ENCODE measurements at places on chromosomes 13 and 19. TPM values are rescaled to one million over a fixed set of nuclear protein-coding genes. Genes with fewer than 3 reads are reported as not detected.

DNA sequence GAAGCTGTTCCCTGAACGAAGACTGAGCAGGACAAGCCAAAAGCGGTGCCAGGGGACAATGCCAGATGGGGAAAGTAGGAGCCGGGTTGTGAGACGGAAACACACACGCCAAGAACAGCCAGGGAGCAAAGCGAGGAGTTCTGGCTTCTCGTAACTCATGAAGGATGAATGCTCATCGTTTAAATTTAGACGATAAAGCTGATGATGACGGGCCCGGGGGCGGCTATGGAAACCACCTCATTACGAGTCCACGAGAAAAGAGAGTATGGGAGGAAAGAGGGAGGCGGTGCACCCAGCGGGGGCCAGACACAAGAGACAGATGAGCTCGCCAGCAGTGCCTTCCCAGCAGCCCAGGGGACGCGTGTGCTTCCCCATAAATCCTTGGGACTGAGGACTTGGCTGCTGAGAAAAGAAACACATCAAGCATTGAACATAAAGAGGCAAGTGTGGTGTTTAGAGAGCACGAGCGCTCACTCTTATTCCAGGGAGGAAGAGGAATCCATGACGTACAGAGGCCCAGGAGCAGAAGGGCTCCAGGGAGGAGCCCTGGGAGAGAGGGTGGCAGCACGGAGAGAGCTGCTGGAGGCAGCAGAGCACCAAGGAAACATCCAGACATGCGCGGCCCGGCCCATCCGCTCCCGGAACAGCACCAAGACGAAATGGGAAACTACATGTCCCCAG is 70.7 kb downstream of the EPS15L1 start:
- no peaks in the 10 kb centered on the region for H3K27me3 ChIP-seq
- no peak for DNase-seq
- peaks cover 57% of the 10 kb centered on the region for H3K36me3 ChIP-seq
- no peak overlapping the region for H3K4me3 ChIP-seq
- H3K4me1 ChIP-seq: peaks cover 9% of the 10 kb centered on the region

OR1I1 gene
- not detected for total RNA-seq

TBXA2R gene
- 4.7 TPM for total RNA-seq

DNA sequence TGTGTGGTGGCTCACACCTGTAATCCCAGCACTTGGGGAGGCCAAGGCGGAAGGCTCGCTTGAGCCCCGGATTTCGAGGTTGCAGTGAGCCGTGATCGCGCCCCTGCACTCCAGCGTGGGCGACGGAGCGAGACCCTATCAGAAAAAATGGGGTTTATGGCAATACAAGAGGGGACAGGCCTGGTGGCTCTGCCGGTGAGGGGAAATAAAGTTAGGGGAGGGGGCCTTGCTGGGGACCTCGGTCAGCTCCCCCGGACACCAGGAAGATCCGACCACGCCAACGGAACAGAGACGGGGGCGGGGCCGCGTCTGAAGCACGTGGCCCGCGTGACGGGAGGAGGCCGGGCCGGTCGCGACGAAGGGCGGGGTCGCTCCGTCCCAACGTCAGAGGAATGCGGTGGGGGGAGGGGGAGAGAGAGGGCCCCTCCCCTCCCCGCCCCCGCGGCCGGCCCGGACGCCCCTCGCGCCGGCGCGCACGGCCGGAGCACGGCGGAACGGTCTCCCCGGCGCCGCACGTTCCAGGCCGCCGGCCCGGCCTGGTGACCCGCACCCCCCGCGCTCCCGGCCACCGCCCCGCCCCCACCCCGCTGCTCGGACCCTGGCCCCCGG is 1.9 kb upstream of the HNRNPL start:
- peaks cover 30% of the 10 kb centered on the region for H3K4me1 ChIP-seq
- peak overlapping the region; percentile 99 for H3K27ac ChIP-seq
- no peaks in the 10 kb centered on the region for H3K27me3 ChIP-seq
- DNase-seq: peak; percentile 97
- H3K4me3 ChIP-seq: peak overlapping the region; percentile 77

DNA sequence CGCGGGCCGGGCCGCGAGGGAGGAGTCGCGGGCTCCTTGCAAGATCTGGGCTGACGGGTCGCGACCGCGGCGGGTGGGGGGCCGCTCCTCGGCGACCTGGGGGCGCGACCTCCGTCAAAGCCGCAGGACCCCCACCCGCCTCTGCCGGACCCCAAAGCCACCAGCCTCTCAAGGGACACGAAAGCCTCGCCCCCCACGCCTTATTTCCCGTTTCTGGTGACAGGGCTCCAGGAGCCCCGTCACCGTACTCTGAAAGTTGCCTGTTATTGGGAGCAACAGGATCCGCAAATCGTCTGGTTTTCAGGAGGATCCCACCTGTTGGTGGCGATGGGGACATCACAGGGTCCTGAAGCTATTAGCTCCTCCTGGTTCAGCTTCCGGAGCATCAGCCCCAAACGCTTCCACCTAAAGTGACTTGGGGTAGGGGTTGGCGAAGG is 530 bp downstream of the MAU2 start:
- H3K27me3 ChIP-seq: no peaks in the 10 kb centered on the region
- peak overlapping the region; percentile 98 for H3K4me3 ChIP-seq
- H3K36me3 ChIP-seq: peaks cover 36% of the 10 kb centered on the region

KLK3 gene
- total RNA-seq: not detected

DNA sequence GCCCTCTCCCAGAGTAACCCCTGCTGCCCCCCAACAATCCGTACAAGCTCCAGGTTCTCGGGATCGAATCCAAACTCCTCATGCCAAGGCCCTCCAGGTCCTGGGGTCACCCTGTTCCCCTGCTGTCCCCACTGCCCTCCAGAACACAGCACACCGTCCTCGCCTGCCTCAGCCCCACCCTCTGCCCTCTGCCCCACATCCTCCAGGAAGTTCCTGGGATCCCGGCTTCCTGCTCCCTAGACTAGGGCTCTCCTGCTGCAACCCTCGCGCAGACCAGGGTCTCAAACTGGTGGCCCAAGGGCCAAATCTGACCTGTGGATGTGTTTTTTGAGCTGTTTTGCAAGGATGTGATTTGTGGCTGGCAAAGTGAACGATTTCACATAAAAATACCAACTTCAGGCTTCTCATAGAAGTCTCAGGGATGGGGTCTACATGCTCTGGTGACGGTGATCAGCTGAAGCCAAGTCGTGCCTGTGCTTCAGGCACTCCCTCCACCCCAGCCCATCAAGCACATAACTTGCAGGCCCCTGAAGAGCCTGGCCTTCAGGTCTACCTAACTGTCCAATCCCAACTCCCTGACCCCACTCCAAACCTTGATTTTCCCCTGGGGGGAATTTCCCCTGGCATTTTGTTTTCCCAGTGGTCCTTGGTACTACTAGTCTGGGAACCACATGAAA is 1.8 kb downstream of the RABAC1 start:
- no peak for DNase-seq
- H3K36me3 ChIP-seq: peaks cover 10% of the 10 kb centered on the region
- peaks cover 13% of the 10 kb centered on the region for H3K4me1 ChIP-seq
- peak overlapping the region; percentile 98 for H3K4me3 ChIP-seq
